ENCODE measurements at places on chromosomes 6 and 20.

DNA sequence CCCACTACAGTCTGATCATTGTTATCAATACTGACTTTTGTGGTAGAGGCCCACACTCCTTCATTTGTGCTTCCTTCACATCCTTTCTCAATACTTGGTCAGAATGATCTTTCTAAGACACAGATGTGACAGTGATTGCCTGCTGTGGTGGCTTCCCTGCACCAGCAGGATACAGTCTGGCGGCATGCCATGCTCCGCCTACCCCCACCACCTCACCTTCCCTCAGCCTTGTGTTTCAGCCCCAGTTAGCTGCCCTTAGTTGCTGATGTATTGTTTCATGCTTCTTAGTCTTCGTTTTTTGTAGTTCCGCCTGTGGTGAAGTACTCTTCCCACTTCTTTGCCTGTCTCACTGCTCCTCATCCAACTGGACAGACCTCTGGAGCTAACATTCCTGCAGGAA, 10.9 kb downstream of the LRRC1 start:
- no peak for DNase-seq

DNA sequence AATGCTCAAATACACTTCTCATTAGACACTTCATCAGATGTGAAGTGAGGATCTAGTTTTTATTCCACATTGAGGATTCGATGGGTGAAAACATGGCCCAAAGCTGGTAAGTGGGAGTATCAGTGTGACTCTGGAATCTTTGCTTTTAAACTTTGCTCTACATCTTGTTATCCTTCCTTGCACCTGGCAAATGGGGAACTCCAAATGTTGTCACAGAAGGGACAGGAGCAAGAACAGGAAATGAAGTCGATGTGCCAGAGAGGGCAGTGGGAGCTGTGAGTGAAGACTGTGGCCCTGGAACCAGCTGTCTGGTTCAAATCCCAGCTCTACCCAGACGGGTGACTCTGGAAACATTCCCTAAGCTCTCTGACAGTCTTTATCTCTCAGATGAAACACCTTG, 86.7 kb upstream of the AGPAT4 start:
- DNase-seq = no peak

DNA sequence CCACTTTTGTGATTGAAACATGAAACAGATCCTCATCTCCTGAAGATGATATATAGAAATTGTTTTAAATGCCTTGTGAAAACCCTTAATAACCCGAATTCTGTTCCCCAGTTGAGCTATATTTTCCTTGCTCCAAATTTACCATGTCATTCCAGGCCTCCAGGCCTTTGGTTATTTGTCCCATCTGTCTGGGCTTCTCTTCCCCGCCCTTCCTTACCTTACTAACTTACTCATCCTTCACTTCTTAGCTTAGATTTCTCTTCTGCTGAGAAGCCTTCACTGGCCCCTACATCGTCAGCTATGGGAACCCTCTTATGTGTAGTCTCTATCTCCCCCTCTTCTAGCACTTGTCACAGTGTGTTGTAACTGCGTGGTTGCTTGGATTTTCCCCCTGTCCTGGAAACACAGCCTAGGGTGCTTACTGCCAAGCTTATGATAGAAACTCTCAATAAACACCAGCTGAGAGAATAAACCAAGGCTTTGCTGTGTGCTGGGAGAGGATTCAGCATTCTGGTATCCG, 68.6 kb downstream of the SGK1 start:
- no peak for DNase-seq

- no peak for DNase-seq
Observed at GRCh38 chr6:121917834-121918559, 481.5 kb upstream of the HSF2 start.

- no peak for DNase-seq
Observed at GRCh38 chr6:88804701-88805100, 158.7 kb downstream of the RNGTT start.

- DNase-seq = no peak
Observed at GRCh38 chr6:167696296-167696695, 130.4 kb upstream of the AFDN start.

DNA sequence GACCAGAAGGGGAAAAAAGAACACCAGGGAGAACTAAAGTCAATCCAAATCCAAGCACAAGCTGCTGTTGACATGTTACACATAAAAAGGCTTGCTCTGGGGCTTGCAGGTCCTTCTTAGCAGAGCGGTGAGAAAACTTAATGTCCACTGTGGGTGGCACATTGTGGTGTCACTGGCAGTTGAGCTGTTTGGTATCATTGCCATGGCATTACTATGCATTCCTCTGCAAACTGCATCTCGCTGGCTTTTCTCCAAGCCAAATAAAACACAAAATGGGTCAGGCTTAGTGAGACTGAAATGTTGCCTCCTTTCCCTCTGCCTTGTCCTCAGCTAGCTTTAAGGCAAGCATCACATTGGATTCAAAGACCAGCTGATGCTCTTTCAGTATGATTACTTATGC, 40.9 kb downstream of the LY86 start:
- no peak for DNase-seq

GRCh38 chr6:29656798-29657197, at the start of gene MOG:
Gene MOG, plus strand, starts transcription at chr6:29657092. Its CDS starts 118 bp downstream, at chr6:29657210.
- no peak for DNase-seq

DNA sequence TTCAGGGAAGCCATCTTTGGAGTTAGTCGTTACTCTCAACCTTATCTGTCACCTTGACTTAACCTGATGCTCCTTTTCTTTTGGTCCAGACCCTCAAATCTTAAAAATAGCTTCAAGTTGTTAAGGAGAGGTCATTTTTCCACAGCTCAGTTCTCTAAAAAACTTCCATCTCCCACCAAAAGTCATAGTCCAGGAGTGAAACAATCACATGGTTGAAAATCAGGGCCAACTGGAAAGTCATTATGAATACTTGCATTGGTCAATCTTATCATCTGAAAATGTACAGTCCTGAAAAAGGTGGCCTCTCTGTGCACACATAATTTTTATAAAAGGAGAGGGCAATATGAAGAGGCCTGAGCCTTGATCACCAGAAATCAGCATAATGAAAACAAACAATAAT, 195.7 kb downstream of the BCAS1 start:
- DNase-seq = no peak

DNA sequence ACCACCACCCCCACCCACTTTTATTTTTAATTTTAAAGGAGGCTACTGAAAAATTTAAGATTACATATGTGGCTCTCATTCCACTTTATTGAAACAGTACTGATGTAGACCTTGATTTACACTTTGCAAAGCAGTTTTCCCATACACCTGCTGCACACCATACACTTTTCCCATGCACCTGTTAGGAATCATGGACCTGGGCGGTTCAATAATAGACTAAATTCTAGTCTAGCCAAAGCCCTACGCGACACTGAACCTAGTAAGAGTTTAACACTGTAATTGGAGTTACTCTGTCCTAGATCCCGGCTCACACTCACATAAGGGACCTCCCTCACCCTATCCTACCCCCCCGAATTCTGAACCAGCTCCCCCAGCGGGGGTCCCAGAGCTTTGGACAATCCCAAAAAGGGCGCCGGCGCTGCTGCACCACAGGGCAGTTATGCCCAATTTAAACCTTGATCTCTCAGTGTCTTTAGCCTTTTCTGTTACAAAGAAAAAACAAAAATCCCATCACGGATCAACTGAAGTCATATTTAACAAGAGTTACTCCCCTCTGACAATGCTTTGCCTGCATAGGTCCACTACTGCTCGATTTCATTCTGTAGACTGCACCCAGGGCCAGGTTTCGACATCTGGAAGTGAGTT, 2.4 kb upstream of the GCLC start:
- no peak for DNase-seq

DNA sequence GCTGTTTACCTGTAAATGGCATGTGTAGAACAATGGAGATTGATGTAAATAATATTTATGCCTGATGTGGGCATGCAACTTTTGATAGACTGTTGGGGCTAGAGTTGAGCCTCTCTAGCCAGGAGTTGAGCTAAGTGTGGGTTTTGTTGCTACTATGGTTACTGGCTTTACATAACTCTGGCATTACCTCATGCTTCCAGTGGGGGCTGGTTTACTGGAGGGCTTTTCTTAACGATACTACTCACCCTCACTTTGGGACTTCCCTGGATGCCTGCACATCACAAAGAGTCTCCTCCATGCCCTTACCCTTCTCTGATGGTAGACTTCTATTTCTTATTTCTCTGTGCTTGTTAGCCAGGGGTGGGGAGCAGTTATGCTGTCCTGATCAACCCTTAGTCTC, 524.6 kb upstream of the CDH4 start:
- no peak for DNase-seq

- DNase-seq = no peak
Observed at GRCh38 chr6:89999945-90000825, 105.9 kb downstream of the GJA10 start.

DNA sequence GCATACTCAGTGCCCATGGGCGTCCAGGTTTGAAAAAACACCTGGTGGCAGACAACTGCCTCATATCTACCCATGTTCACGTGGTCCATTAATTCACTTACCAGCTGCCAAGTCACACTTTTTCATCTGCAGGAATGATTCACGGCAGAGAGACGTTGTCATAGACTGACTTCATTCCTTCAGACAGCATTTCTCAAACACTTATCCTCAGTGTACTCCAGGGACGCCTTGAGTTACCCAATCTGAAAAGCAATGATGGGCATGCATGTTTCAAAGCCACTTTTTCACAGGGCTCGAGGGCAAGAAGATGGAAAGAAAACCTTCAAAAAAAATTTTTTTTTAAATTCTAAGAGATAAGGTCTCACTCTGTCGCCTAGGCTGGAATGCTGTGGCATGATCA, 6.0 kb downstream of the MMP24OS start:
- DNase-seq = no peak

DNA sequence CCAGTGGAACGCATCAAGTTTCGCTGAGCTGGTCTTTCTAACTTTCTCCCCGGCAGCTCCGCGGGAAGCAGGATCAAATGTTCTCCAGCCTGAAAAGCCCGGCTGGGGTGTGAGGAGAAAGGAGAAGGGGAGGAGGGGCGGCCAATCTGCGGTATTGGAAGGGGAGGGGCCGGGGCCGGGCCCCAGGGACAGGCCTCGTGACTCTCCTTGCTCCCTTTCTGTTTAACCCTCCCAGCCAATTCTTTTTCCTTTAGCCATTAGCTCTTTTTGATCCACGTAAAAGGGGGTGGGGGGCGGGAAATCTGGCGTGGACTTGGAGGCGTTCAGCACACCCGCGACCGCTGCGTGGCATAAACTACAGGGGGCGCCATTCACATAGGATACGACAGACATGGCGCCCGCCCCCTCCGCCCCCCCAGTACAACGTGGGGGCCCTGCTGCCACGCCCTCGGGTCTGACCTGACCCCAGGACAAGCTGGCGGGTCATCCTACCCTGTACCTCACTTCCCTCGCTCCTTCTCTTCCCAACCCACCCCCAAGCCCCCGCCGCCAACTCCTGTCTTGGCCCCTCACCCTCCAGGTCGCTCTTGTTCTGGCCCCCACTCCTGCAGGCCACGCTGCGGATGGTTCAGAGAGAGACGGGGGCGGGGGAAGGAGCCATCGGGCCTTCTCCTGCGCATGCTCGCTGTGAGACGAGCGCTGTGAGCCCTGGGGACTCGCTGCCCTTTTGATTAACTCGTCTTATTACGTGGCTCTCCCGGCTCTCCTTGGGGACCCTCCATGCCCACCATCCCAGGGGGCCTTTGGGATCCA, 7.8 kb upstream of the MDGA1 start:
- peak; percentile 74 for DNase-seq

GRCh38 chr6:21678990-21679389, 85.4 kb downstream of the SOX4 start:
- no peak for DNase-seq

GRCh38 chr20:21709535-21709904, 4.1 kb downstream of the PAX1 start:
- DNase-seq = no peak

DNA sequence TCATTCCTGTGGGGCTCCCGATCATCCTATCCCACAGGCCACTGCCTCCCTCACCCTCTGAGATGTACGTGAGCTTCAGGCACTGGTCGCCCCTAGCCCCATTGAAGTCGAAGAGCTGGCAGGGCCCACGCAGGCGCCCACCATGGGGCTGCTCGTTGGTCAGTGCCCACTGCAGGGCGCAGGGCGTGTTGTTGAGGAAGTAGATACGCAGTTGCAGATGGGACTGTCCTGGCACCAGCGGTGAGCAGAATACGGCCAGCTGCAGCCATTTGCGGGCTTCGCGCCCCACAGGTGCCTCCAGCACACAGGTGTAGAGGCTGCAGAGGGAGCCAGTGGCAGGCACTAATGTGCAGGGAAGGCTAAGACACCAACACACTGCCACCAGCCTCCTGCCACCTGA, 6.2 kb downstream of the UNC5CL start:
- no peak for DNase-seq

- DNase-seq = no peak
Observed at GRCh38 chr20:6468423-6469116, 298.9 kb upstream of the BMP2 start.
